ENCODE measurements at places on chromosomes 3 and 15.

- DNase-seq, result no peak
These were observed 538.1 kb upstream of the TBL1XR1 start for GRCh38 chr3:177735431-177735830.

GRCh38 chr3:34011171-34012101, 213.0 kb downstream of the PDCD6IP start:
- DNase-seq, result no peak

DNA sequence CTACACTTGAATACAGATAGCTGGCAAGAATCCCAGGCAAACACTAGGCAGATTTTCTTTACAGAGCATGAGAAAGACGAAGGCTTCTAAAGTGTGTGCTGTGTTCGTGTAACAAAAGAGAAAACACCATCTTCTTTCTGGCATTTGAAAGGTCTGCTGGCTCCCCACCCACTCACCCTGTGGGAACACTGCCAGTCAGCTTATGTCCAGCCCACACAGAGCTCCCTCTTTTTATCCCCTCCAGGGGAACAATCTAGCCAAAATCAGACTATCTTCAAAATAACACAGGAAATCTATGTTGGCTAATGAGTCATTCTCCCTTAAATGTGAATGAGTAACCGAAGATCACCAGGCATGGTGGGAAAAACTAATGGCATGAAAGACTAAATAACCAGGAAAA, 45.6 kb upstream of the PAQR5 start:
- no peak for DNase-seq

GRCh38 chr3:130725746-130726145, 20.9 kb downstream of the PIK3R4 start:
- DNase-seq, result no peak

DNA sequence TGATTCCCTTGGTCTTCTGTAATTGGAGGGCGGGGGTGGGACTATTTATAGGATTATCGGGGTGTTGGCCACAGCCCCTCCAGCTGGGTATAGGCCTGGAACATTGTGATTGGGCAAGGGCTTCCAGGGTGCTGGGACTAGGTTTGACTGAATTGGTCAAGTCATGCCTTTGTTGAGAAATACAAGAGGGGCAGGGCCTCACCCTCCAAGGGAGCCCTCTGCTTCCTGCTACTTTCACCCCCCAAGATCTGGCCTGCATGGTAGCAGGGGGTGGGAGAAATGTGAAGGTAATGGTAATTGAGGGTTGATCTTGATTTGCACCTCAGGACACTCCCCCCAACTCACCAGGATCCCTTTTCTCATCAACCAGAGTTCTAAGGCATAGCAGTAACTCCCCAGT, 25.2 kb downstream of the TRIM71 start:
- DNase-seq, result no peak

All from NCI-H187 treated with DMSO at 0.1 percent for 48 hours (cell line).